ENCODE measurements at places on chromosomes 1 and 21. TPM values are rescaled to one million over a fixed set of nuclear protein-coding genes. Genes with fewer than 3 reads are reported as not detected.

The ESRRG gene
- total RNA-seq: not detected

The SPRR1B gene
- not detected for total RNA-seq

The TMOD4 gene
- 1.0 TPM for total RNA-seq

The TGFB2 gene
- total RNA-seq: not detected

The PTAFR gene
- total RNA-seq: 0.21 TPM

DNA sequence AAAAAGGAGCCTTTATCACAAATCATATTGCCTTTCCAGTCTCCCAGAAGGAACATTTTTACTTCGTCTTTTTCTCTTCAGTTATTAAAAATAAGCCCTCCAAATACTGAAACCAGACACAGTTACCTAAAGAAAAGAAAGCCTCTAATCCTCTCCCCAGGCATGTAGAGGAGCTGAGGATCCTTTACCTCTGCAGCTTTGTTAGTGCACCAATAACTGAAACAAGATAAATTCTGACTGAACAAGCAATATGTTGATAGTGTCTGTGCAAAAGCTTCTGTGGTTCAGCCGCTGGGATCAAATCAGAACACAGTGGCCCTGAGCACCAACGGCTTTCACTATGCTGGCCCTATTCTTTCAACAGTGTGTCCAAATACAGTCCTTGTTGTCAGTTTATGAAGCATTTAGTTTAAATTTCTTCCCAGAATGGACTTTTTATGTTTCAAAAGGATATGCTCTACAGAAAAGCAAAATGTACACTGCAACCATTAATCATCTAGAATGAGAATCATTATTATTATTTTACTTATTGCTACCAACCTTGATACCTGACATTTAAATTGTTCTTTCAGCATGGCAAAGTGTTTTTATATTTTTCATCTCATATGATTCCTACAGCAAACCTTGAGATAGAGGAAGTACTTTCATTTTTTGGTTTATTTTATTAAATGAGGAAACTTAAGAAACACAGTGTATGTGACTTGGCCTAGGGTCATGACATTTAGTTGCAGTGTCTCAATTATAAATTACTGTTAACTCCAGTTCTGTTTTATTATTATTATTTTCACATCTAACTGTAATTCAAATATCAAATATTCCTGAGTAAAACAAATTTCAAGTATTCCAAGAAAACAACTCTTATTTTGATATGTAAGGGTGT is 217.9 kb downstream of the NEGR1 start:
- DNase-seq: no peak

DNA sequence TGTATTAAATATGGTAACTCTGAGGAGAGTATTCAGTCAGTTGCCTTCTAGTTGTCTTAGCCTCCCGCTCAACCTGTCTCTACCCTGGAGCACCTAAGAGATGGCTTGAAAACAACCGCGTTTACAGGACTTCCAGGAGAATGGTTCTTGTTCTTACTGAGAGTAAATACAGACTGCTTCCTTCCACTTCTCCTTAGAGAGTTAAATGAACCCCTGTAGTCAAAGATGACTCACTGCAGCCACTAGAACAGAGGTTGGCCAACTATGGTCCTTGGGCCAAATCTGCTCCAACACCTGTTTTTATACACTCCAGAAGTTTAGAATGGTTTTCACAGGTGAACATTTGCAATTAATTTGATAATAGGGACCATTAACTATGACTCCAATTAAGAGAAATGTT is 60.1 kb upstream of the ASB17 start:
- DNase-seq: no peak

DNA sequence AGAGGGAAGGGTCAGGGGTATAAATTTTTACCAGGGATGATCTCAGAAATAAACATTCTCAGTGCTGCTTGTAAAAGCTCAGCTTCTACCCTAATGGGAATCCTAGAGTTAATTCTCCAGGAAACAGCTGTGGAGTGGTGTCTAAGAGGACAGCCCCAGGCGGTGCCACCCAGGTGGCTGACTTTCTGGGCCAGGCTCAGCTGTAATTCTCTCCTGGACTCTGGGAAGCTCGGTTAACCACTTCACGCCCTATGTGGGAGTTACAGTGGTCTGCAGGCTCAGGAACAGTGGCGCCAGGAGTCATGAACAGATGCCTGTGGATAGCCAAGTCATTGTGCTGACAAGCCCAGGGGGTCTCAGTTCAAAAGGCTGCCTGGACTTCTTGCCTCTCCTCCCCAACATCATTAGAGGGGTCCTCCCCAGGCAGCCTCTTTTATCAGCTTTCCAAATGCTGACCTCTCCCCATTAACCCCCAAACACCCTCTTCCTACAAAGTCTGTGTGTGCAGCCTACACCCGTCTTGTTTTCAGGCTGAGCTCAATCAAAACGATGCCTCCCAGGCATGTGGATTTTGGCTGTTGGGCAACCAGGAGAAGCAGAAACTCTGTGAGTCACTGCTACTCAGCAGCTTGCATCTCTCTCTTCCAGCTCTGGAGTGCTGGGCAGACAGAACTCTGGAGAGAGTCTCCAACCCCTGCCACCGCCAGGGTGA is 1.2 kb downstream of the HHIPL2 start:
- DNase-seq: no peak

DNA sequence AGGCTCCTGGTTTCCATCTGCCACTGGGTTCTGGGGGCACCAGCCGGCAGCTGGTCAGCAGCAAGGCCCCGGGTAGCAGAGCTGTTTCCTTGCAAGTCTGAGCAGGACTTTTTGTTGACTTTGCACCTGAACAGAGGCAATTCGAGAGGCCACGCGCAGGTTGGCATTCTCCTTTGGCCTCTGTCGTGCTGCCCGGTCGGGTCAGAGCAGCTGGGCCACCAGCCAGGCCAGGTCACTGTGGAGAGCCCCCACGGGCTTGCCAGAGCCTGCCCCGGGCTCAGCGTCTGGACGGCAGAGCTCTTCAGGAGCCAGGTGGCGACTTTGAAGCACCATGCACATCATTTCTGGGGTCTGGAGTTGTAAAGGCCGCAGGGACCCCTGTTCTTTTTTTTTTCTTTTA is 28.4 kb upstream of the TMEM52 start:
- DNase-seq: no peak

- no peak for DNase-seq
Measured at GRCh38 chr21:36450511-36450910, 29.4 kb downstream of the CLDN14 start.

- DNase-seq: no peak
Measured at GRCh38 chr1:178052650-178053461, 41.0 kb upstream of the RASAL2 start.

GRCh38 chr21:36127977-36128376 is 6.9 kb upstream of the CBR3 start:
- DNase-seq: no peak

DNA sequence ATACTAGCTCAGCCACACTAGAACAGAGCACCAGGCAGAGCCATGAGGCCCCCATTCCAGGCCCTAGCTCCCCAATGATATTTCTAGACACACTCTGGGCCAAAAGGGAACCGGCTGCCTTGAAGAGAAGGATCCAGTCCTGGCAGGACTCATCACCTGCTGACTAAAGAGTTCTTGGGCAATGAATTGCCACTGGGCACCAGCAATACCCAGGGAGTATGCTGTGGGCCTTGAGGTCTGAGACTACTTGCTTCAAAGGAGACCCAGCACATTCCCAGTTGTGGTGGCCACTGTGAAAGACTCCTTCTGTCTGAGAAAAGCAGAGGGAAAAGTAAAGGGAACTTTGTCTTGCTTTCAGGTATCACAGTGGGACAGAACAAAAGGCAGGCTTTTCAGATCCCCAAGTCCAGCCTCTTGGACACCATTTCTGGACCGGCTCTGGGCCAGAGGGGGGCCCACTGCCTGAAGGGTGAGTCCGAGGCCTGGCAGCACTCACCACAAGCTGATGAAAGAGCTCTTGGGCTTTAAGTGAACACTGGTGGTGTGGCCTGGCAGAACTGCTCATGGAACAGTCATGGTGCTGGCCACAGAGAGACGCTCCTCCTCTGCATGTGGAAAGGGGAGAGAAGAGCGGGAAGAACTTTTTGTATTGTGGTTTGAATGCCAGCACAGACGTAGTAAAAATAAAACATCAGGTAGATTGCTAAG is 72.5 kb downstream of the CDC42BPA start:
- DNase-seq: no peak

- DNase-seq: no peak
Measured at GRCh38 chr21:41613533-41613909, 105.6 kb upstream of the TMPRSS2 start.

DNA sequence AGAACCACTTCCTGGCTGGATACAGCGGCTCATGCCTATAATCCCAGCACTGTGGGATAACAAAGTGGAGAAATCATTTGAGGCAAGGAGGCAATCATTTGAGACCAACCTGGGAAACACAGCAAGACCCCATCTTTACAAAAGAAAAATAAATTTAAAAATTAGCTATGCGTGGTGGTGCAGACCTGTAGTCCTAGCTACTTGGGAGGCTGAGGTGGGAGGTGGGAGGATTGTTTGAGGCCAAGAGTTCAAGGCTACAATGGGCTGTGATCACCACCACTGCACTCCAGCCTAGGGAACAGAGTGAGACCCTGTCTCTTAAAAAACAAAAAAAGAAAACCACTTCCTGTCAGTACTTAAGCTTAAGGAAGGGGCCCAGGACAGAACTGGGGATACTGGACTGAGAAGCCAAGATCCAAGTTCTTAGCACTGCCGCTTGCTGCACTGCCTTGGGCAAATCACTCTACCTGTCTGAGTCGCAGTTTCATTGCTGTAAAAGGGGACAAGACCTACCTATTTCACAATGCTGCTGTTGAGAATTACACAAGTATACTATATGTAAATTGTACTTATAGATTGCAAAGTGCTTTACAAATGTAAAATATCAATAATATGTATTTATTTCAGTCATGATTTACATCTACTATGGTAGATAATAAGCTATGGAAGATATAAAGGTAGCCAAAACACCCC is 154.9 kb downstream of the RERE start:
- DNase-seq: no peak
